ENCODE measurements at places on chromosomes 1 and 21. TPM values are rescaled to one million over a fixed set of nuclear protein-coding genes. Genes with fewer than 3 reads are reported as not detected.

TCHH gene
- total RNA-seq, result not detected

TBCE gene
- total RNA-seq, result 49.6 TPM

NBPF20 gene
- total RNA-seq, result 0.58 TPM

TEX38 gene
- total RNA-seq, result not detected

GREM2 gene
- not detected for total RNA-seq

KCNH1 gene
- total RNA-seq, result not detected
